CD4-positive, alpha-beta T cell treated with Interleukin-17A for 4 hours (primary cell): ENCODE measurements at places on chromosomes 16 and 17.

- DNase-seq = no peak
These were observed 43.7 kb downstream of the CMTM4 start for GRCh38 chr16:66652661-66653360.

- DNase-seq = no peak
These were observed 182.0 kb downstream of the IRF8 start for GRCh38 chr16:86080982-86081381.

- DNase-seq = no peak
These were observed 50.6 kb upstream of the STH start for GRCh38 chr17:45948498-45948880.

- DNase-seq = peak; percentile 5
These were observed 1.1 kb downstream of the PGAP6 start for GRCh38 chr16:380762-381011.

- no peak for DNase-seq
These were observed 186.5 kb downstream of the LGALS9B start for GRCh38 chr17:20280851-20281250.

GRCh38 chr17:21355586-21355985 is 20.6 kb upstream of the KCNJ12 start:
- no peak for DNase-seq

DNA sequence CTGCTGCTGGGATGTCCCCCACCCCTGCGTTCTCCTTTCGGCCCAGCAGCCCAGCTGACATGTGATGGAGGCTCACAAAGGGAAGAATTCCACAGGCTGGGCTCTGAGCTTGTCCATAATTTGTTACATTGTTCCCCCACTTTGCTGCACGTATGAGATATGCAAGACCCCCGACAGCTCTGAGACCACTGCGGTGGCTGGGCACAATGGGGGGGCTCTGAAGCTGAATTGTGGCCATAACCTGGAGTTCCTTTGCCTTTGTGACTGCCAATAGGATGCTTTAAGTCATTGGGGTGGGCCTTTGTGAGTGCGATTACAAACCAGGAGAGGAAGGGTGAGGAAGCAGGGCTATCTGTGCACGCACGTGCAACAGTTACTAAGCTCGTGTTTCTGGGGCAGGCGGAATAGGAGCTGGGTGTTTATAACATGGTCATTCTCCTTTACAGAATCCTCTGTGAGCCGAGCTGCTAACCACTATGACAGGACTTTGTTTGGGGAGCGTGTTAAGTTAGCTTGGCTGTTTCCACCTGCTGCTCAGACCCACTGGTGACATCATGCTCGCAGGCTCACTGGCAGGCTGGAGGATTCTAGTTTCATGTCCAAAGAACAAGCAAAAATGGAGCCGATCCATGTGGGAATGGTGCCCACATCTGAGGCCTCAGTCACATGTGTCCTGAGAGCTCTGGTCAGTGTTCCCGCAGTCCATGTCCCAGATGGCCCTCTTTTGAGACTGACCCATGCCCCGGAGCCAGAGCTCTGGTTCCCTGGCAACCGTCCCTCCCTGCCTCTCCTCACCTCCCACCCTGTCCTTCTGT is 208.3 kb upstream of the SALL1 start:
- no peak for DNase-seq

DNA sequence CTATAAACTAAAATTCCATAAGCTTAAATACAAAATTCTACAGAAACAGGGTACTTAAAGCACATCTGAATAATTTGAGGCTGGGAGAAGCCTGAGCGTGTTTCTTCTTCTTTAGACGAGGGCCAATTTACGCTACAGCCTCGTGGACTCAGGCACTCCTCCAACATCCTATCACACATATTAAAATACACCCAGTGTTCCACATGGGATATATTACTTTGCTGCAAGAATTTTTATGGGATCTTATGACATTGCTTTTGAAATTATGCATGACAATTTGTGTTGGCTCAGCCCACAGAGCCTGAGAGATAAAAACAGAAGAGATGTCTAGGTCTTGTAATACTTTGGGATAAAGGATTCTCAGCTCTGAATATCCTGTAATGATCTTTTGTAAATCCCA is 3.5 kb upstream of the TANGO6 start:
- DNase-seq = no peak

GRCh38 chr17:2776589-2777241 is 19.5 kb upstream of the RAP1GAP2 start:
- no peak for DNase-seq

DNA sequence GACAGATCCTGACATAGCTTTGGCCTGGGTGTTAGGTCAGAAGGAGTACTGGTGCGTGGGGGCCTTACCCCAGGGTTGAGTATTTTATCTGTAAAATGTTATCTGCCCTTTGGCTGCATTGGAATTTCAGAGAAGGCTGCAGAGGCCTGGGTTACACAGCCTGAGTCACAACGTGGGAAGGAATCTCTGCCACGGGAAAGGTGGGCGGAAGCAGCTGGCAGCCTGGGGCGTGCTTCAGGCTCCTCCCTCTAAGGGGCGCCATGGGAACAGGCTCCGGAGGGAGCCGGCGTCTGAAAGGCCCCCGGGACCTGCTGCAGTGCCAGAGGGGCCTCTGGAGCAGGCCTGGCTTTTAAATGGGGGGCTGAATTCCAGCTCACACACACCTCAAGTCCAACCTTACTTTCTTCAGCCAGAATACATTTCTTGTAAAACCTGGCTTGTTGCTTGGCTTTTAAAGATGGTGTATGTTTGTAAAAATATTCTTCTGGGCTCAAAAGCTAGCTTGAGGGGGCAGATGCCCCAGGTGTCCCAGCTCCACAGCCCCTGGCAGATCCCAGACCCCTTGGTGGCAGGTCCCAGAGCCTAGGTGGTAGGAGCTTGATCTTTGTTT is 142.2 kb downstream of the RAB11FIP4 start:
- DNase-seq = peak; percentile 36

DNA sequence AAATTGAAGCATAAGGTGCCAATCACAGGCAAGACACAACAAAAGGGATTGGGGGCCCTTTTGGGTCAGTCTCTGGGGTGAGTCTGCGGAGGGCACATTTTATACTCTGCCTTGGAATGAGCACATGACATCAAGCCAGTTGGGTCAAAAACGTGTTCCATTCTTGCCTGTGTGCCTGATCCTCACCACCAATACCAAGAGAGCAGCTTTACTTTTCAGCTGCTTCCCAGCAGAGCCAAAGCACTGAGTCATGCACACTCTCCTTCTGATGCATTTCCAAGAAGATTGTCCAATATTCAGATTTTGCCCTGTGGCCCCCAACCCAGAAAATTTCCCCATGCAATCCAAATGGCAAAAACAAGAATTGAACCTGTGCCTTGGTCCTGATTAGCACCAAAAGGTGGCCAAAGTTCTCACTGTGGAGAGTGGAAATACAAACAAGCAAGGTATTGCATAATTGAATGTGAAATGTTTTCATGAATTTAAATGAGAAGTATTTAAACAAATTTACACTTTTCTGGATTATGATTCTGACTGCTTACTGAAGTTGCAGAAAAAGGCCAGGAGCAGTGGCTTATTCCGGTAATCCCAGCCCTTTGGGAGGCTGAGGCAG is 217.8 kb upstream of the SOX9 start:
- no peak for DNase-seq

GRCh38 chr17:73492821-73493814 is 151.1 kb downstream of the SDK2 start:
- no peak for DNase-seq

- no peak for DNase-seq
These were observed 13.8 kb downstream of the C17orf50 start for GRCh38 chr17:35774499-35774898.

DNA sequence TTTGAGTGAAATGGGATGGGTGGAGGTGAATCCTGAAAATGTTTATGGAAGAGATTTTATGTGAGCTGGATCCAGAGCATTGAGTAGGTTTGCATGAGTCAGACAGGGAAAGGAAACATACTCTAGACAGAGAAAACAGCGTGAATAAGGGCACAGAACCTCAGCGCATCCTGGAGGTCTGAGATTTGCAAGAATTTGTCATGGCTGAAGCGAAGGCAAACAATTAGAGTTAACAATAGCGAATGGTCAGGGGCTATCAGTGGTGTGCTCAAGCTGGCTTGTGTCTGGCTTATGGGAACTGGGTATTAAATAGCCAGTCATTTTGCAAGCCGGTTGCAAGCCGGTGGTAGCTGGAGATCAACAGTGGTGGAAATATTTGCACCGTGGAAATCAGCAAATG is 36.4 kb downstream of the MAP2K6 start:
- no peak for DNase-seq

DNA sequence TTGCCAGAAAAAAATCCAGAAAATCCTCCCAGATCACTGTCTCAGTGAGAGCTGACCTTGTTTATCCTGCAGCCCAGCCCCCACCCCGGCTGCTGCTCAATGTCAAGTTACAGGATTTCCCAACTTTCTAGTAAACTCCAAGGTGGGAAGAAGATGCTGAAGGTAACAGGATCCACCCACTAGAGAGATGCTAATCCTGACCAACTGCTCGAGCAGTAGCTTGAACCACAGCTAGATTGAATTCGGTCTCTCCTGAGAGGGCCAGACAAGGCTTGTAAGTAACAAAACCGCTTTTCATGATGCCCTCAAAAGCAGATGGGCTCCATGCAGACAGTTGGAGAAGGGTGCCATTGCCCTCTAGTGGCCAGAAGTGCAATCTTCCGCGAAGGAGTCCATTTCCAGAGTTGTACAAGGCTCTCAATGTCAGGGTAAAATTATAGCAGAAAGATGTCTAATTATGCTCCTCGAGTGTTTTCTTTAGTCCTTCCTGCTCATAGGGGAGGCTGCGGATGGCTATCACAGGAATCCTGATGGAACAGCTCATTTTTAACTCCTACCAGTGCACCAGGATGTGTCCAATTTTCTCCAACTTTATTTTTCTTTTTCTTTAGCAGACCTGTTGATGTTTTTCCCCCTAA is 3.9 kb downstream of the CDH11 start:
- DNase-seq = no peak

- no peak for DNase-seq
These were observed 116.8 kb downstream of the CDYL2 start for GRCh38 chr16:80687606-80688005.

- DNase-seq = no peak
These were observed 47.0 kb downstream of the SLC7A5 start for GRCh38 chr16:87822108-87822970.

GRCh38 chr16:3458278-3458851 is 14.9 kb downstream of the NAA60 start:
- no peak for DNase-seq

DNA sequence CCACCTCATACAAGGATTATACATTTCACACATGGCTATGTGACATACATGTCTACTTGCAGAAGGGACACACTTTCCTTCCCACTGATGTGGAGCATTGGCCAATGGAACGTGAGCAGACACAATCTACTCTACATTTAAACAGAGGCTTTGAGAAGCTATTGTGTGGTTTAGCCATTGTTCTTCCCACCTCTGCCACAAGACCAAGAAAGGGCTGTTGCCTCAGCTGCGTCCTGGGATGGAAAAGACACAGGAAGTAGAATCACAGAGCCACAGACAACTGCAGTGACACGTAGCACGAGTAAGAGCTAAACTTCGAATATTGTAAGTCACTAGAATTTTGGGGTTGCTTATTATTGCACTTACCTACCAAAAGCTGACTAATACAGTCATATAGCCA is 33.3 kb downstream of the PRKCB start:
- DNase-seq = peak; percentile 45

DNA sequence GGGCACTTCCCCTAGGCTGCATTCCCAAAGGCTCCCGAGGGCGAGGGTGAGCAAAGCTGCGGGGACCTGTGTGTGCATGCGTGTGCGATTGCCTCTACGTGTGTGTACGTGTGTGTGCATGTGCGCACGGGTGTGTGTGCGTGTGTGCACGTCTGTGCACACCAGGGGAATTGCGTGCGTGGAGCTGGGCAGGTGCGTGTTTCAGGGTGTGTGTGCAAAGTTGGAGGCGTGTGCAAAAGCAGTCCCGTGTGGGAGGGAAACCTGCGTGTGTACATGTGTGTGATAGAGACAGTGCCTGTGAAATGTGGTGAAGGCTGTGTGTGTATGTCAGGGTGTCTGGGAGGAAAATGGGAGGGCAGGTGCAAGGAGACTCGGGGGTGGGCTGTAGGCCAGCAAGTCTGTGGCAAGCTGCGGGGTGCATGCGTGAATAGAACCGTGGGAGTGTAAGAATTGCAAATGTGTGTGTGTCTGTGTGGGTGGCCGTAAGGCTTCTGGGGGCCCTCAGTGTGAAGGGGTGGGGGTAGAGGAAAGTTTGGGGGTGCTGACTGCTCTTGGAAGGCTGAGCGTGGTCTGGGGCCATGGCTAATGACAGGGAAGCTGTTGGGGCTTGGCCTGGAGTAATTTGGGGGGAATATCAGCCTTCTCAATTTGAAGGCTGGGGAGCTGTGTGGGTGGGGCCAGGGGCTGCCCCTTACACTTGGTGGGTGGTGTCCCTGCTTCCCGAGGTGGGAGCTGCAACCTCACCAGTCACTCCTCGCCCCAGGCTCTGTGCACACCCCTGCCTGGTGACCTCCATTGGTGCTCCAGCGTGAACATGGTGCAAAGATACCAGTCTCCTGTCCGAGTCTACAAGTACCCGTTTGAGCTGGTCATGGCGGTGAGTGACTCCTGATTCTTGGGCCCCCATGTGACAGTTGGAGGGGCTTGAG is 644 bp downstream of the SEC14L5 start:
- no peak for DNase-seq

DNA sequence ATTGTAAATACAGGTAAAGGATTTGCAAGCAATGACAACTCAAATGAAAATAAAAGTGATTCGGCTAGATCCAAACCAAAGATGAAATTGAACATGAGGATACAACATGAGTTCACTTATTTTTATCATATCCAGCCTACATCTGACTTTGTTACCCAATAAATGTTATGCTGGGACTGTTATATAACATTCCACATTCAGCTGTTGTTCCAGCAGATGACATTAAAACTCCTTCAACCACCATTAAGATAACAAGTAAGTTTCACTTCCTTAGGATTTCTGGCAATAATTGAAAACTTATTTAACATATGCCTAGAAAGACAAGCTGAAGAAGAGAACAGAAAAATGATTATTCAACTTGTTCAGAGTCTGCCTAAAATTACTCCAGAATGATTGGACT is 729.4 kb downstream of the CDH11 start:
- DNase-seq = no peak

DNA sequence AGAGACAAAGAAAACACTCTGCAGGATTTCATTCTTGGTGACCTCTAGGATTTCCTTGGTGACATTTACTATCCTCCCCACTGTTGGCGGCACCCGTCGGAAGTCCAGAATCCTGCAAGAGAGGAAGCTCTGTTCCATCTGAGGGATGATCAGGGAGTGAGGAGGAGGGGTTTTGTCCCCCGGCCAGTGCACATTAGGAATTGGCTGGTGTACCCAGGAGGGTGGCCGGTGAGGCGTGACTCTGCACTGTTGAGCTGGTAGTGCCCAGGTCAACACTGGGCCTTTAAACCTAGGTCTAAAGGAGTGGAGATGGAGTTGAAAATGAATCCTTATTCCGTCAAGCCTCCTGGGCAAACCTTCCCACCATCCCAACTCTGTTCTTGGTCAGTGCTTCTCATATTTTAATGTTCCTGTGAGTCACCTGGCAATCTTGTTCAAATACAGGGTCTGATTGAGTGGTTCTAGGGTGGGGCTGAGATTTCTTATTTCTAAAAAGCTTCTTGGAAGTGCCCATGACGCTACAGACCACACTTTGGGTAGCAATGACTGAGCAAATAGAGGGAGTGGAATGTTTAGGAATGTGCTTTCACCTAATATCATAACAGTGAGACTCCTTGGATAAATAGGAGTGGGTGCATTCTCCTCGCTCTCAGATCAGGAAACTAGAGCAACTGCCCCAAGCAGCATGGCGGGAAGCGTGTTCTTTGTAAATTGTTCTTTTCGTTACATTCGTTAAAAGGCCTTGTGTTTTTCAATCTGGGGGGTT is 30.7 kb downstream of the PRKAR1A start:
- no peak for DNase-seq

- DNase-seq = no peak
These were observed 6.5 kb downstream of the ZCCHC14 start for GRCh38 chr16:87486282-87486681.
